Naive thymus-derived CD8-positive, alpha-beta T cell (primary cell): ENCODE measurements at places on chromosomes 3 and 15.

DNA sequence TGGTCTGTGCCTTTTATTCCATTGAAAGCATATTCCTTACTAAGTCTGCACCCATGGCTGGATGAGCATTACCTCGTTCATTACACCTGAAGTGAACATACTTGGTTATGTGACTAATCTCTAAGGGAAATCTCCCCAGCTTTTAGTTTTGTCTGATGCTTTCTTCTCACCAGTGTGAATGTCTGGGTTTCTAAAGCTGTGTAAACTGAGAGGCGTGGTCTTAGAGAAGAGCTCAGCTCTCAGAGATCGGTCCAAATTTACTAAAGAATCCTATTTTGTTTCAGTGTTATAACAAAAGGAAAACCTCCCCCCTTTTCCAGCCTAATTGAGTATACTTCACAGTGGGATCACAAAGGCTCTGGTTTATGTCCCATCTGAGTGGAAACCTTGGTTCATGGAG lies 352.3 kb downstream of the PTPRG start:
- DNase-seq: no peak

- DNase-seq: no peak
These were observed 892.6 kb downstream of the TUSC7 start for GRCh38 chr3:117602058-117602644.

GRCh38 chr15:64067564-64068030 lies 21.3 kb upstream of the DAPK2 start:
- DNase-seq: peak; percentile 74

DNA sequence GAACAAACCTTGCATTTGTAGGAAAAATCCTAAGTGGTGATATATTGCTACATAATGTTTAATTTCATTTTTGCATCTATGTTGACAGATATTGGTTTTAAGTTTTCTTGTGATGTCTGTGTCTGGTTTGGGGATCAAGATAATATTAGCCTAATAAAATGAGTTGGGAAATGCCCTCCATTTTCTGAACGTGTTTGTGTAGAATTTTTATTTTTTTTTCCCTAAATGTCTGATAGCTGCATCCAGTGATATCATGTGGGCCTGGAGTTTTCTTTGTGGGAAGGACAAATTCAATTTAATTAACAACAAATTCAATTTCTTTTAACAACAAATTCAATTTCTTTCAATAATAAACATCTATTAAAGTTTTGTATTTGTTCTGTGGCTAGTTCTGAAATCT lies 35.1 kb downstream of the NEDD4 start:
- DNase-seq: no peak

DNA sequence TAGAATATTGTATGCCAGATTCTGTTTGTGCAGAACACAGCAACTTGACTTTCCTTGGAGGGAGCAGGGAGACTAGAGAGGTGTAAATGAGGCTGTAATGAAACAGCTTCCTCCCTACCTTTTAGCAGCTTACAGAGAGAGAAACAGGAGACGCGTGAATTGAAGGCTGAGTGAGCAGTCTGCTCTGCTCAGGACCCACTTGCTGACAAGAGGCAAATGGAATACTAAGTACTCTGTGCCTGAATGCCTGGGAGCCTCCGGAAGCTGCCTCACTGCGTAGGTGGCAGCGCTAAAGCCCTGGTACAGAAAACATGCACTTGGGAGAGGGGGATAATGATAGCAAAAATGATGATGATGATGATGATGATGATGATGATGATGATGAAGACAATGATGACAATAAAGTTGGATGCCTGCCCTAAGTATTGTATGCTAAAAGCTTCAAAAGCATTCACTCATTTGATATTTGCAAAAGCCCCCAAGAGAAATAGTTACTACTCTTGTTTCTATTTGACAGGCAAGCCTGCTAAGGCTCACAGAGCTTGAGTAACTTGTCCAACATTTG lies 548.9 kb downstream of the NTRK3 start:
- DNase-seq: no peak

DNA sequence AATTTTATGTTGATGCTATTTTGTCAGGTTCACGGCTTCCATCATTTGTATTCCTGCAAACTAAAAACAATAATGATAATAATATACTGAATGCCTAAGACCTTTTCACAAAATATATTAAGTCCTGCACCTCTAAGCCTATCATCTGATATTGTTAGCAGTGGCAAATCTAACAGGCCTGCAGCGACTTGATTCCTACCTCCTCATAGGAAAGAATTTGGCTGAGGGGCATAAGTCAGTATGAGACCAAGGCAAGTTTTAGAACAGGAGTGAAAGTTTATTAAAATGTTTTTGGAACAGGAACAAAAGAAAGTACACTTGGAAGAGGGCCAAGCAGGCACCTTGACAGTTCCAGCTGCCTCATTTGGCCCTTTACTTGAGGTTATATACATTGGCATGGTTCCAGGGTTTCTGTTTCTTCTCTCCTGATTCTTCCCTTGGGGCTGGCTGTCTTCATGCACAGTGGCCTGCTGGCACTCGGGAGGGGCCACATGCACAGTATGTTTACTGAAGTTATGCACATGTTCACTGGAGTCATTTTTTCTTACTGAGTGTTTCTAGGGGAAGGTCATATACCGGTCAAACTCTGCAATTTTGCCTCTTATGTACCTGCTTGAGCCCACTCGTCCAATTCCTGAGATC lies 418.1 kb downstream of the EPHA6 start:
- no peak for DNase-seq

- DNase-seq: no peak
These were observed 115.7 kb downstream of the MBNL1 start for GRCh38 chr3:152384412-152384811.

DNA sequence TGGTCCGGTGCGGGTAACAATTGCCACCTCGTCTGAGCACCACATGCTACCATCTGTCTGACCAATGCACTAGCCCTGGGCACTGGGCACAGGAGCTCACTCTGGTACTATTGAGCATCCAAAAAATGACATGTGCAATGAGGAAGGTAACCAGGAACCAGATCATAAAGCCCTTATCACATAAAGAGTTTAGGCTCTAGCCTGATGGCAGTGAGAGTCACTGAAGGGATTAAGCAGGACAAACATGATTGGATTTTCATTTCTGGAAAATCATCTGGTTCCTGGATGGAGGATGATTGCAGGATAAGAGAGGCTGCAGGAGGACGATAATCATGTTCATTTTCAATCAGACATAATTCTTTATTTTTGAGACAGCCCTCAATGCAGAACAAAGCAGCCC lies 12.4 kb downstream of the NDUFB4 start:
- no peak for DNase-seq

- no peak for DNase-seq
These were observed 92.9 kb upstream of the PRTG start for GRCh38 chr15:55835866-55836265.

DNA sequence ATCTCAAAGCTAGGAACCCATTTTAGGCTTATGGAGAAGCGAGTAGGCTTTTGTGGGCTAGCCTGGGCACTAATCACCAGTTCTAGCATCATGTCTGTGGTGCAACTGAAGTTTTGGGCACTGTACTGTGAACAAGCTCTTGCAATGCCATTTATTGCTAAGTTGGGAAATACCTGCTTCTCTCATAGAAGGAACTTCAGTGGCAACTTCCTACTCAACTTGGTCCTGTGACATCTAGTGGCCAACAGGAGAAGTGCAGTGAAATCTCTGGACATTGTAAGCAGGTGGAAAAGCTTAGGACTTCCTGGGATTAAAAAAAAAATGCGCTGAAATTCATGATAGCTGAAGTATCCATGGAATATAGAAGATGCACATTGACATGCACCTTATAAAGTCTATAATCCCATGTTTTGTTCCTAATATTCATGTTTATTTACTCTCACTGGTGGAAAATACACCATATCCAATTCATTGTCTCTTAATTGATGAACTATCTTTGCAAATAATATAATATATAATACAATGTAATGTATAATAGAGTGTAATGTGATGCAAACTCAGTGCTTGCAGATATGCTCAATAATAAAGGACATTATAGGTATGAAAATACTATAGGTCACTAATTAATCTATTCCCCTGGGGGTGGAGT lies 6.5 kb upstream of the ALDH1A3 start:
- DNase-seq: peak; percentile 53

DNA sequence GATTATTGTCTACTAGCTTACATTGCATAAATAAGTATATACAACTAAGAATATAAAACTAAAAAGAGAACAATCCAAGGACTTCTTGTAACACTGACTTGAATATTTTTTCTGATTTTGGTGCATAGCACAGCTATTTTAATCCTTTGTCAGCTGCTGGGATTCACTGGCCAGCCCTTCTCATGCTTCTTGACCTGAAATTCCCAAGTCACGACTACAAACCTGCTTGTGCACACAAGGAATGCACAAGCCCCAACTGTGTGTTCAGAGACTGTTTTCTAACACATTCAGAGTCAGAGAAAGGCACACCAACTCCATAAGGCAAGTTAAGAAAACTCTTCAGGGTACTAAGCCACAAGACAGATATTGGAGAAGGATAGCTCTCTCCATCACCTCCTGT lies 80.9 kb downstream of the TNIK start:
- no peak for DNase-seq

DNA sequence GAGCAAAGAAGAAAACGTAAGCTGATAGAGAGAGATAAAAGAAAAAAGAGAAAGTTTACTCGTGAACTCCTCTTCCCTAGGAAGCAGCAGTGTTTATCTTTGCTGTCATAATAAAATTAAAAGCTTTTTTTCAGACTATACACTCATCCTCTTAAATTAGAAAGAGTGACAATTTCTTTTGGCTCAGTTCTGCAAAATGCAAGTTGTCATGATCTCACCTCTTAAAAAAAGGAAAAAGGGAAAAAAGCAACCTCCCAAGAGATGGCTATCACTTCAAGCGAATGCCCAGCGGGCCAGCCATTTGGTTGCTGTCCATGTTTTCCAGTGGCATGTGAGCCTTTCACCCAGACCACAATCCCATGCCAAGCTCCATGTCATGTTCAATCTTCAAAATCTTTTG lies 7.0 kb upstream of the THBS1 start:
- DNase-seq: no peak

GRCh38 chr3:121592856-121593702 lies at the start of gene FBXO40:
Gene FBXO40, plus strand, starts transcription at chr3:121593379. Its CDS starts 27,197 bp downstream, at chr3:121620576.
- no peak for DNase-seq

DNA sequence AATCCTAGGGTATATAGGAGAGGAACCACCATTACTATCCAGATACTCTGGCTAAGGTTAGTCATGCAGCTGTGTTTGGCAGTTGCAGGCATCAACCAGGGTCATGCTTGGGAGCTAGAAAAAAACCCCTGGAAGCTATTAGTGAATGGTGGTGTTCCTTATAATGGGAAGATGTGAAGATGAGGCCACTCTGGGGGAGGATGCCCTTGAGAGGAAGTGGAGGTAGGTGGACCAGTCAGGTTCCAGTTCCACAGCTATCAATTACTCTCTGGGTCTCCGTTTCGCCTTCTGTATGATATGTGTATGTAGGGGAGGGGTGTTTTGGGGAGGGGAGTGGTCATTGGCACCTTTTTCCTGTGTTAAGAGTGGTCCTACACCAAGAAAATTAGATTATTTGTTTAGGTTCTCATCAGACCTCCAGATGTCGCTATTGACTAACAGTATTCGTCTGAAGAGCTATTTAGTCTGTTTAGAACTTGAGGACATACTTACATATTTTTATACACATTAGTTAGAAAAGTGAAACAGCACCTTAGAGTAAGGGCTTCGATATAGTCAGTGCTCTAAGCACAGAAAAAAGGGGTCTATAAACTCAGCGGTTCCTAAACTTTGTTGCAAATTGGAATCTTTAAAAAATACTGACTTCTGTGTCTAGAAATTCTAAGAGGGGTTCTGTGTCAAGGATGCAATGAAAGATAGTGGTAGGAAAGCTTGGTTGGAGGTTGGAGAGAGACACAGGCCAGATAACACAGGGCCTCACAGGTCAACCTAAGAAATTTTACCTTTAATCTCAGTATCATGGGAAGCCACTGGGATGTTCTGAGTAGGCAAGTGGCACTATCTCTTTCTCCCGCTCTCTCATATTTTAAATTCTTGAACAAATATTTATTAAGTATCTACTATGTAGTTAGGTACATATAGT lies 9.1 kb upstream of the HPS3 start:
- peak; percentile 23 for DNase-seq

GRCh38 chr15:69038508-69038907 lies 24.0 kb downstream of the NOX5 start:
- peak; percentile 35 for DNase-seq

- no peak for DNase-seq
These were observed 79.8 kb downstream of the CRTC3 start for GRCh38 chr15:90609242-90610180.

DNA sequence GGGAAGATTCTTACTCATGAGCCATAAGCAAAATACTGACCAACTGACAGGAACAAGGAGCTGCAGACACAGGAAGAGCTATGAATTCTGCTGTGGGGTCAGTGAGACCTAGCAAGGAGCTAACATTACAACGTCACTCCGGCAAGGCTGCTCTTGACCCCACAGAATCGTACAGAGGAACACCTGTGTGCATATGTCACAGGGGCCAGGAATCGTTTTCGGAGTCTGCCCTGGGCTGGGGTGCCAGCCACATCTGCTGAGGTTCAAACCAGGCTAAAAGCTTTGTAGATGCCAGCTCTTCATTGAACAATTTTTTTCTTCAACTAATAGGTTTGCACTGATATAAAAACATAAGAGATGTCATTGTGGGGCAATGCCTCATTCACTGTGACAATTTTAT lies 82.6 kb downstream of the LRRK1 start:
- no peak for DNase-seq

GRCh38 chr3:112629425-112629824 lies 11.5 kb downstream of the CCDC80 start:
- DNase-seq: no peak

DNA sequence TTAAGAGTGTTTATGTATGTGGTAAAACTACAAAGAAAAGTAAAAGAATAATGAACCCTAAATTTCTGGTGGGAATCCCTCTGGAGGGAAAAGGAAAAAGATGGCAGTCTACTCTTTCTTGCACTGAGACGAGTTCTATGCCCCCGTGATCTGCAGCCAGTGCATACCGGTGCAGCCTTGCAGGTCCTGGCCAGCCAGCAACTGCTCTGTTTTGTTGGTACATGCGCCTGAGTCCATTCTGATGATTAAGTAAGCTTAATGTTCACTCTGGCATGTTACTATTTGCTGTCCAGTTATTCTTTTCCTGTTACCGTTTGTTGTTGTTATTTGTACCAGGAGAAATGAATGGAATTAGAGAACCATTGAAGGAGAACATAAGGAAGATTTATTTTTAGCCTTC lies 95.1 kb upstream of the TMC3 start:
- no peak for DNase-seq

GRCh38 chr15:81858586-81858985 lies 187.2 kb downstream of the MEX3B start:
- DNase-seq: no peak

DNA sequence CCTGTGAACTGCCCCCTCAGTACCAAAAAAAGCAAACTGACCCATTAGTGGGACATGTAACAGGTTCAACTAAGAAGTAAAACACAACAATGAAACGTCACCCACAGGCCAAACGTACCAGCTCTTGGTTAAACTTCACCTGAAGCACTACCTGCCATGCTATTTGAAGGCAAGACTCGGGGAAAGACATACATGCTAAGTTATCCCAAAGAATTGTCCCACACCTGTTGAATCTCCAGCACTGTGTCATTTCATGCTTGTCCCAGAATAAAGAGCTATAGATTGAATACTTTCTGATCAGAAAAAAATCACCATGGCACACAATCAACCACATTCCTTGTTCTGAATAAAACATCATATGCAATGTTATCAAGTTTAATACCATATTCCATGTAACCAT lies 195.4 kb upstream of the WNT5A start:
- DNase-seq: no peak

GRCh38 chr3:135023996-135024658 lies 229.1 kb downstream of the EPHB1 start:
- no peak for DNase-seq
